ENCODE measurements at places on chromosomes 6 and 20. TPM values are rescaled to one million over a fixed set of nuclear protein-coding genes. Genes with fewer than 3 reads are reported as not detected.

Gene PLCB4
- total RNA-seq: 11.9 TPM

Gene VAPB
- total RNA-seq: 55.8 TPM

Gene UNC5CL
- 3.3 TPM for total RNA-seq

DNA sequence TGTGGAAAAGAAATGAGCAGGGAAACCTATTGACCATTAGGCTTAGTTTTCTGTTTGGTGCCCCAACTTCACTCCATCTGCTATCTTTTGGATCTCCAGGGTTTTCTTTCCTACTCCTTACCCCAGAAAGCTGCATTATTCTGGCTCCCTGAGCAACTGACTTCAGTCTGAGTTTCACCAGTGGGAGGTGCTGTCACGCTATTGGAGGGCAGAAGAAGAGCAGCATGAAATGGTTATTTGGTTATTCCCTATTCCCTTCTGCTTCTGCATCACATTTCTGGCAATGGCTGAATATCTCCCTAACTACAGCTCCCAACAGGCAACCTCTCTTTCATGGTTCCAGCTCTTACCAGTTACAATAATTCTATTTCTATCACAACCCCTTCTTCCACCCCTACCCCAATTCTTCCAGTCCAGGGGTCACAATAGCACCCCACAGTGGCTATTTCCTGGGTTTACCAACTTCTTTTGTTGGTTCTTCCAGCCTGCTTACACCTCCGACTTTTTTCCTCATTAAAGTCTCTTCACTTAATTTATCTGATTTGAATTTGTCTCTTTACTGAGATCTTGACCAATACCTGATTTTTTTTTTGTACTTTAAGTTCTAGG lies 311.5 kb downstream of the PLCB1 start:
- DNase-seq: peak; percentile 35

- peak; percentile 84 for DNase-seq
These were observed 258.7 kb downstream of the LRFN2 start for GRCh38 chr6:40328386-40328985.

Measured in WTC11 (cell line).